Thoracic aorta (tissue), 2 donors: ENCODE measurements at places on chromosomes 13 and 19.

GRCh38 chr13:66424422-66424821, 805.7 kb downstream of the PCDH9 start:
- no peak for DNase-seq

GRCh38 chr13:38440666-38441065, 91.0 kb downstream of the UFM1 start:
- no peak for DNase-seq

GRCh38 chr19:35223862-35224505, 4.6 kb downstream of the FAM187B start:
- no peak for DNase-seq

- DNase-seq, result no peak
Observed at GRCh38 chr13:47251771-47252170, 354.9 kb upstream of the HTR2A start.

DNA sequence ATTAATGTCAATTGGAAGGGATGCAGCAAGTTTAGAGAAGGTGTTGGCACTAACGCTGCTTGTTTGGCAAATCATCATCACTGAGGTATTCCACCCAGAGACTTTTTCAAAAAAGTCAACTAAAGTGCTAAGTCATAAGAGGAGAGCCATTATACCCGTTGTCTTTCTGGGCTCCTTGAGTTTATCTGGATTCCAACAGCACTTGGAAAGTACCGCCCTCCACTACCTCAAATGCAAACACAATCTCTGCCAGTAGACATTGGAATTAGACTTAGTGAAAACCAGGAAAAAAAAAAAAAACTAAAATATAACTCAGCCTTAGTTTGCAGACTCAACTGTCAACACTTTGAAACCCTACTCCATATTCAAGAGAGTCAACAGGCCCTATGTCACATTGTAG, 266.0 kb downstream of the ITGBL1 start:
- no peak for DNase-seq

GRCh38 chr13:97743938-97744337, 209.5 kb upstream of the IPO5 start:
- no peak for DNase-seq

- DNase-seq, result no peak
Observed at GRCh38 chr13:113862191-113862930, 1.5 kb downstream of the GAS6 start.

- no peak for DNase-seq
Observed at GRCh38 chr13:95388420-95389079, 87.3 kb upstream of the ABCC4 start.

DNA sequence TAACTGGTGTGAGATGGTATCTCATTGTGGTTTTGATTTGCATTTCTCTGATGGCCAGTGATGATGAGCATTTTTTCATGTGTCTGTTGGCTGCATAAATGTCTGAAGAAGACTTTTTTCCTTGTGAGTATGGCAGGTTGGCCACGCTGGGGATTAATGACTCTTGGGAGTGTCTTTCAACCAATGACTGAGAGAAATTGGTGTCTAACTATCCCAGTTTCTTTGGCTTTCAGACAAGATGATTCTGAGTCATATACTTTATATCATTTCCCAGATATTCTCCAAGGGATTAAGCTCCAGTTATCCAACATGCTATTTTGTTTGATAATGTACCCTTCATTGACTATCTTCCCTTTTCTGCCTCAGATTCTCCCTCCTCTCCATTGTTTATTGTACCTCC, 35.5 kb upstream of the CSNK1A1L start:
- DNase-seq, result no peak

GRCh38 chr19:7216373-7216902, 77.8 kb downstream of the INSR start:
- DNase-seq, result no peak

GRCh38 chr13:94667190-94667589, 45.2 kb downstream of the SOX21 start:
- no peak for DNase-seq

GRCh38 chr19:58466089-58466759, 656 bp upstream of the ZNF324 start:
- no peak for DNase-seq

DNA sequence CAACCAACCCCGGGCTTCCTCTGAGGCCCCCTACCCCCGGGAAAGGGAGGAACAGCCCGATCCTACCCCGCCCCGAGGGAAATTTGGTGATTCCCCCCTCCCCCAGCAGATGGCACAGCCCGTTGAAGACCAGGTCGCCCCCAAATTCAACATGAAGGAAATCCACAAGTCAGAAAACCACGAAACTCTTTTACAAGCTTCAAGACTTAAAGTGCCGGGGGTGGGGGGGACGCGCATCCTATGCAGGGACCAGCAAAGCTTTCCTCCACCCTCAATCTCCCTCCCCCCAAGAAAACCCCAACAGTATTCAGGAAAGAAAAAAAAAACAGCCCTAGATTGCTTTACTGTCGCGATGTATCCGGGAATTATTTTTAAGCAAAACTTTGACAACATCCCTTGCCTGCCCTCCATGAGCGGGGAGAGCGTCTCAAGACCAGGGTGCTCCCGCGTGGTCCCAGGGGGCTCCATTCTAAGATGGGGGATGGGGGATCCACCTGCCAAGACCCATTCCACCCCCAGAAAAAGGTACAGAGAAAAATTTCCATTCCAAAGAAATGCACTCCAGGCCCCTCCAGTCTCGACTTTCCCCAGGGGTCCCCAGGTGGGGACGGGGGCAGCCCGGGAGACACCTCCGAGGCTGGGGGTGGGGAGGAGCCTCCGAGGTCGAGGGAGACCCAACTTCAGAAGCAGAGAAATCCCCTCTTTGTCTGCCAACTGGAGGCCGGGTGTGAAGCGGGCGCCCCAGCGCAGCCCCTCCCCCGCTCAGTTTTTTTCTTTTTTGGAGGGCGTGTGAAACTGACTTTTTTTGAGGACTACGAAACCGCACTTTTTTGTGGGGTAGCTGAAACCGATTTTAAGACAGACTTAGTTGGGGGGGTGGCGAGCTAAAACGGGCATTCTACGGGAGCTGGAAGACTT, 1.5 kb downstream of the TCF3 start:
- DNase-seq, result no peak

DNA sequence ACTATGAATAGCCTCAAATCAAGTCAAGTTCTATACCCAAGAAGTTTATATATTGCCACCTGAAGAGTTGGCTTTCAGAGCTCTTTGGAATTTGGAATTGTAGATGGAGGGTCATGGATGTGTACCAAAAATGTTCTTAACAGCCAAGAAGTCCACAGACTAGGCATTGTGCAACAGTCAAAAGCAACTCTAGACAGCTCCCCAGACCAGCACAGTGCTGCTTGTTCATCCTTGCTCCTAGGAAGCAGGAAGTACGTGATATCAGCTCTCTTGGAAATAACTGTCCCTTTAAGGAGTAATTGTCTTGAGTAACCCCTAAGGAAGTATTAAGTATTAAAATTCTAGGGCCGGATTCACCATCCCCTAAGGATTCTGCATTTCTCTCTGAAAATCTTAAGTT, 30.7 kb upstream of the IL17D start:
- DNase-seq, result no peak

DNA sequence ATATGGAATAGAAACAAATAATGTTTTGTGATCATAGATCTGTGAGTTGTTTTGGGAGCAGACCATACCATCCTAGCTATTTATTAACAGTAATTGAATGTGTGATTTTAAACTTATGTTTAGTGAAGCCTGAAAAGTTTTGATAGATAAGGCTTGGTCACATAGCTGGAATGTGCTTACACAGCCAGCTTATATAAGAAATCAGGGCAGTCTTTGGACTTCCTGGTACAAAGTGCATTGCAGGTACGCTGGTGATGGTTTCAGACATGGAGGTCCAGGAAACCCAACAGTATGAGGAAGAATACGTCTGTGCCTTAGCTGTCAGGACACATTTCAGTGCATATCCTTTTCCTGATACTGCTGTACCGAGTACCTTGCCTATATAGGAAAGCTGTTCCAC, 2316.2 kb upstream of the PCDH20 start:
- DNase-seq, result no peak

DNA sequence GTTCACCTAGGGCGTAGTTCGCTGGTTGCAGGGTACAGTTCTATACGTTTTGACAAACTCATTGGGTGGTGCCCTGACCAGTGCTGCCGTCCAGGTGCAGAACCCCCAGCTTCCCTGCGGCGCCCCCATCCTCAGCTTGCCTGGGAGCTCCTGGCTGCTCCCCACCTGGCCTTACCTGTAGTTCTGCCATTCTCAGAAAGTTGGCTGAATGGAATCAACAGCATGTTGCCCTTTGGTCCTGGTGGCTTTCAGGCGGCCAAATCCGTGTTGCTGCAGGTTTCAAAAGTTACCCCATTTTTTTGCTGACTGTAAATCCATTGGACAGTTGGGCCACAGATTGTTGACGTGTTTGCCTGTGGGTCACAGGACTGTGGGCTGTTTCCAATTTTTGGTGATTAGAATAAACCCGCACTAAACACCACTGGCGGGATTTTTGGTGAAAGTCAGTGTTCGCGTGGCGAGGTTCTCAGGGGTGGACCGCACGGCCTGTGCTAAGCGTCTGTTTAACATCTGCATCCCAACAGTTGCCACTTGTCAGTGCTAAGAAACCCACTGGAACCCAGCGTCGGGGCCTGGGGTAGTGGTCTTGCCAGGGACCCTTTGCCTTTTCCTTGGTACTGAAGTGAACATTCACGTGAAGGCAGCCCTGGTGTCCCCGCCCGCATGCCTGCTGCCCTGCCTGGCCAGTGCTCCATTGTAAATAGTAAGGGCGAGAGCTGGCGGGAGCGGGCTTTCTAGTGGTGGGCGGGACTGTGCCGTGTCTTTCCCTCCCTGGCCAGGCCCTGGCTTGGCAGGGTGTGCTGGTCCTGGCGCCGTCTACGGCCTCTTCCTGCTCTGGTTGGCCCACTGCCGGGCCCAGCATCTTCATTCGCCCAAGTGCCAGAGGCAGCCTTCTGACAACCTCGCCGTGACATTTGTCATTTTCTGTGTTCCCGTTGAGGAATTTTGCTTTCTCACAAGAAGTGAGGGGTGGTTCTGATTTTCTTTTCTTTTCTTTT, 3.3 kb downstream of the DOT1L start:
- DNase-seq, result peak; percentile 75

GRCh38 chr19:16190198-16190597, 5.0 kb downstream of the FAM32A start:
- DNase-seq, result no peak

- no peak for DNase-seq
Observed at GRCh38 chr13:33286128-33286527, 573 bp upstream of the STARD13 start.

DNA sequence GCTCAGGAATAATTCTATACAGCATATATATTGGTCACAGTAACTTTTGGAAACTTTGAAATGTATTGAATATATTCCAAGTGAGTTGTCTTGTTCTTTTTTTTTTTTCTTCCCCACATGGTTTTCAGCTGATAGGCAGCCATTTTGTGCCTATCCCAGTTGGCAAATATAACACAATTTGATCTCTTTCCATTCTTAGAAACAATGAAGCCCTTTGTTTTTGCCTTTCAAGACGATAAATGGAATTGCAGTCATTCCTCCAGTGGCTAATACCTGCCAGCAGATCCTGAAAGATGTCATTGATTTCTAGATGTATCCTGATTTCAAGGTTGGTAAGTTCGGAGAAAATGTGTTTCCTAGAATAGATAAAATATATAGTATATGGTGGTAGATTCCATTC, 951.1 kb upstream of the SLC10A2 start:
- DNase-seq, result no peak

DNA sequence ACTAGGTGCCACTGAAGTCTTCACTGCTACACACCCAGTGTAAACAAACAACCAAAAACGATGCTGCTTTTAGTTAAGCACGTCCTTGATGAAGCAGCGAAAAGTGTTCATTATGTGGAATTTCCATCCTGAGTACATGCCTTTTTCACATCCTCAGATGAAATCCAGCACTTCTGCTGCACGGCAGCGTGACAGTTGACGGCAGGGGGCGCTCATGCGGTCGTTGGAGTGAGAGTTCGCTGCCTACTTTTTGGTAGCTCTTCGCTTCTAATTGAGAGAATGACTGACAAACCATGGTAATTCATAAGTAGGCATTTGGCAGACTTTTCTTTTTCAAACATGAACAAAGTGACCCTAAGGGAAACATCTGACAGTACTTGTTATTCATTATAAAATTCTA, 1124.9 kb downstream of the EFNB2 start:
- no peak for DNase-seq

DNA sequence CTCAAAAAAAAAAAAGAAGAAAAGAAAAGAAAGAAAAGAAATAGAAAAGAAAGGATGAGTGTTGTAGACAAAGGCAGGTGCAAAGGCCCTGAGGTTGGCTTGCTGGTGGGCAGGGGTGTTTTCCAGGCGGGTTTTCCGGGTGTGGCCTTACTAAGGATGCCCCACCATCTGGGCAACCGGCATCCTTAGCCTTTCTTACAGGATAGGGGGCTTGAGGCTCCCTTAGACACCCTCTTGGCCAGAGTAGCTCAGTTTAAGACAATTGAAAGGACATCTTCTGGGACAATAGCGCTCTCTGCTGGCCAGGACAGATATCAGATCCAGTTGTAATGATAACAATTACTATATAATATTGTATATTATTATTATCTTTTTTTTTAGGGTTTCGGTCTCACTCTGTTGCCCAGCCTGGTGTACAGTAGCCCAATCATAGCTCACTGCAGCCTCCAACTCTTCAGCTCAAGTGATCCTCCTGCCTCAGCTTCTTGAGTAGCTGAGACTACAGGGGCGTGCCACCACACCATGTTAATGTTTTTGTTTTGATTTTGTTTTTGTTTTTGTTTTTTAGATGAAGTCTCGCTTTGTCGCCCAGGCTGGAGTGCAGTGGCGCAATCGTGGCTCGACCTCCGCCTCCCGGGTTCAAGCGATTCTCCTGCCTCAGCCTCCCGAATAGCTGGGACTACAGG, 1.4 kb upstream of the QTRT1 start:
- no peak for DNase-seq

- no peak for DNase-seq
Observed at GRCh38 chr19:7832781-7833180, 2.8 kb downstream of the EVI5L start.
